ENCODE measurements at places on chromosomes 2 and 18. TPM values are rescaled to one million over a fixed set of nuclear protein-coding genes. Genes with fewer than 3 reads are reported as not detected.

CCT4 gene
- 122 TPM for total RNA-seq

RASGRP3 gene
- total RNA-seq, result 0.39 TPM

RRM2 gene
- 20.0 TPM for total RNA-seq

NYAP2 gene
- not detected for total RNA-seq
